ENCODE measurements at places on chromosomes 5 and 9. TPM values are rescaled to one million over a fixed set of nuclear protein-coding genes. Genes with fewer than 3 reads are reported as not detected.

The GDNF gene
- 1.6 TPM for total RNA-seq

The RNF208 gene
- total RNA-seq: 1.0 TPM

The CDKN2A gene
- not detected for total RNA-seq

The PCDHA9 gene
- total RNA-seq: 0.03 TPM

The CDK7 gene
- 67.9 TPM for total RNA-seq

The FOXD4 gene
- total RNA-seq: 0.26 TPM

The MEF2C gene
- 3.4 TPM for total RNA-seq

- DNase-seq: no peak
Observed at GRCh38 chr9:23677446-23677845, 148.6 kb downstream of the ELAVL2 start.

DNA sequence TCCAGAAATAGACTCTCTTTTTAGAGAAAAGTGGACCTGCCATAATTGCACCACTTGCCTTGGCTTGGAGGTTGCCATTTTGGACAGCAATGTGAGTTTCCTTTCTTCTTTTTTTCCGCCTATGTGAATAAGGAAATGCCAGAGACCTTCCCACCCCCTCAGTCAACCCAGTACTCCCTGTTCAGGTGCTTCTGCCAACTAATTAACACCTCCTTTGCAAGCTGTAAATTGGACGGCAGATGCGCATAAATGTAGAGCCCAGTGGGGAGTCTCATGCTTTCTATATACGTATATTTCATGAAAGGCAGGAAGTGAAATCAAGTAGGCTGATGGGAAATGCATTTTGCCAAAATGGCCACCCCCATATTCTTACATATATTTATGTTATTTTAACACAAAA lies 269.8 kb upstream of the RFX3 start:
- no peak for DNase-seq

- no peak for DNase-seq
Observed at GRCh38 chr9:108606401-108606800, 249.4 kb downstream of the ACTL7B start.

- DNase-seq: no peak
Observed at GRCh38 chr5:129902816-129903215, 1.4 kb upstream of the CHSY3 start.

DNA sequence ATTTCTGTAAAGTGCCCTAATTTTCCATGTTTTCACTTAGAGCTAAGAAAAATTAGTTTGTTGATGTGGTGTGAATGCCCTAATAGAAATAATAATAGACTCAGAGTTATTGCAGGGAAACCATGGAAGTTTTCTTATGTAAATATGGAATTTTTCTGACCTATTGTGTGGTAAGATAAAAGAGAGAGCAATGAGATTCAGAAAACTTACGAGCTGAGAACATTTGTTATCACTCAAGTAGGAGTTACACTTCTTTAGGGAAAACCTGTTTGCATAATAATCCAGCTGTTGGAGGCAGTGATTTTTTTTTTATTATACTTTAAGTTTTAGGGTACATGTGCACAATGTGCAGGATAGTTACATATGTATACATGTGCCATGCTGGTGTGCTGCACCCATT lies 39.2 kb downstream of the PRR16 start:
- no peak for DNase-seq

GRCh38 chr5:158273035-158273434 lies 414.1 kb upstream of the CLINT1 start:
- DNase-seq: peak; percentile 28

DNA sequence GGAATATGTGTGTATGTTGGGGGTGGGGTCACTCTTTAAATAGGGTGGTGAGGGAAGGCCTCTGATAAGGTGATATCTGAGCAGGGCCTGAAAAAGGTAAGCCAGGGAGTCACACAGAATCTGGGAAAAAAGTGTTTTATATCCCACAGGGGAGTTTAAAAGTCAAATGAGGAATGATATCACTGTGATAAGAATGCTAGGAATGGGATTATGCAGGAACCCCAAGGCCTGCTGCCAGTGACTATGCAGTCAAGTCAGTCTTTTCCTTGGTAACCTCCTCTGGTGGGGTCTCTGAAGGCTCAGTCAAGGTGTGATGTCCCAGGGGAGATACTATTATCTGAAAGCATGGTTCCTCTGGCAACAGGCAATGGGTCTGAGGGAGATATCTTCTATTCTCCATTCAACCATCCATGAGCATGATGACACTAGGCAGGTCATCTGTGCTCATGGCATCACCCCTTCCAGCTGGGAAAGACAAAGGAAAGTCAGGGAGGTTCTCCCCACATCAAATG lies 53.5 kb downstream of the GRIA1 start:
- no peak for DNase-seq

DNA sequence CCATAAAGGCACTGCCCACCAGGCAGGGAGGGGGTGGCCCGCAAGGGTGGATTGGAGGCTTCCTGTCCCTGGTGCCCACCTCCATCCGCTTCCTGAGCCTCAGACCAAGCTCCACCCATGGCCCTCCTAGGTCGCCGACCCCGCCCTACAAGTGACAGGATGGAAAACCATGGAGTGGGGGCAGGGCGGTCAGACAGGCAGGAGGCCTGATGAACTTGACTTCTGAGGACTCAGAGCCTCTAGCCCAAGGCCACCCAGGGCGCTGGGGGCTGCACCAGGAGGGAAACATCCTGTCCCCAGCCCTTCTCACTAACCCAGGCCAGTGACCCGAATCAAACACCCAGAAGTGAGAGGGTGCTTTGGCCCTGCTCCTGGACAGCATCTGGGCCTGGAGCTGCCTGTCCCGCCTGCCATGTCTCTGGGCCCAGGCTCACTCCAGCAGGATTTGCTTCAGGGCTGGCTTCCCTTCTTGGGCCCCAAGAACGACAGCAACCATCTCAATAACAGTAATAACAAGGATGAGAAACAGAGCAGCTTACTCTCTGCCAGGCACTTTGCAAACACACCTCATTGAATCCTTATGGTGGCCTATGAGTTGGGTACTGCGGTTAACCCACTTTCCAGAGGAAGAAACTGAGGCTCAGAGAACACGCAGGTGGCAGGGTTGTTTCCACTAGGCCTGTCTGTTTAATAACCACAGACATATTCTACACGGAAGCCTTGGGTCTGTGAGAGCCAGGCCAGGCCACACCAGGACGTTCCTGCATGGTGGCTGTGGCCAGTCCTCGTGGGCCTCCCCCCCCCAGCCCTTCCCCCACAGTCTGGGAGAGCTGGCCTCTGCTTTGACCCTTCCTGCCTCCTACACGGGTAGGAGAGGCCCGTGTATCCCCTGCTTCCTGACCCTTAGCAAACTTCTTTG lies 4.4 kb upstream of the ST6GALNAC6 start:
- peak; percentile 81 for DNase-seq

- peak; percentile 92 for DNase-seq
Observed at GRCh38 chr9:36995927-36996705, 38.0 kb downstream of the PAX5 start.

DNA sequence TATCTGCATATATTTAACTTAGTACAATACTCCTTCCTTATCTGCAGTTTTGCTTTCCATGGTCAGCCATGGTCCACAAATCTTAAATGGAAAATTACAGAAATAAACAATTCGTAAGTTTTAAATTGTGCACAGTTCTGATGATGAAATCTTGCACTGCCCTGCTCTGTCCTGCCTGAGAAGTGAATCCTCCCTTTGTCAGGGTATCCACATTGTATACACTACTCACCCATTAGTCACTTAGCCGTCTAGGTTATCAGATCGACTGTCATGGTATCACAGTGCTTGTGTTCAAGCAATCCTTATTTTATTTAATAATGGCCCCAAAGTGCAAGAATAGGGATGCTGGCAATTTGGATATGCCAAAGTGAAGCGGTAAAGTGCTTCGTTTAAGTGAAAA lies 8.3 kb upstream of the YTHDC2 start:
- no peak for DNase-seq

GRCh38 chr5:2780421-2781171 lies 29.1 kb upstream of the IRX2 start:
- peak; percentile 68 for DNase-seq

- no peak for DNase-seq
Observed at GRCh38 chr5:22050931-22051330, 802.2 kb downstream of the CDH12 start.

- no peak for DNase-seq
Observed at GRCh38 chr5:24681106-24681505, 36.3 kb upstream of the CDH10 start.

- DNase-seq: peak; percentile 96
Observed at GRCh38 chr5:177402271-177403043, 2.0 kb upstream of the PFN3 start.

DNA sequence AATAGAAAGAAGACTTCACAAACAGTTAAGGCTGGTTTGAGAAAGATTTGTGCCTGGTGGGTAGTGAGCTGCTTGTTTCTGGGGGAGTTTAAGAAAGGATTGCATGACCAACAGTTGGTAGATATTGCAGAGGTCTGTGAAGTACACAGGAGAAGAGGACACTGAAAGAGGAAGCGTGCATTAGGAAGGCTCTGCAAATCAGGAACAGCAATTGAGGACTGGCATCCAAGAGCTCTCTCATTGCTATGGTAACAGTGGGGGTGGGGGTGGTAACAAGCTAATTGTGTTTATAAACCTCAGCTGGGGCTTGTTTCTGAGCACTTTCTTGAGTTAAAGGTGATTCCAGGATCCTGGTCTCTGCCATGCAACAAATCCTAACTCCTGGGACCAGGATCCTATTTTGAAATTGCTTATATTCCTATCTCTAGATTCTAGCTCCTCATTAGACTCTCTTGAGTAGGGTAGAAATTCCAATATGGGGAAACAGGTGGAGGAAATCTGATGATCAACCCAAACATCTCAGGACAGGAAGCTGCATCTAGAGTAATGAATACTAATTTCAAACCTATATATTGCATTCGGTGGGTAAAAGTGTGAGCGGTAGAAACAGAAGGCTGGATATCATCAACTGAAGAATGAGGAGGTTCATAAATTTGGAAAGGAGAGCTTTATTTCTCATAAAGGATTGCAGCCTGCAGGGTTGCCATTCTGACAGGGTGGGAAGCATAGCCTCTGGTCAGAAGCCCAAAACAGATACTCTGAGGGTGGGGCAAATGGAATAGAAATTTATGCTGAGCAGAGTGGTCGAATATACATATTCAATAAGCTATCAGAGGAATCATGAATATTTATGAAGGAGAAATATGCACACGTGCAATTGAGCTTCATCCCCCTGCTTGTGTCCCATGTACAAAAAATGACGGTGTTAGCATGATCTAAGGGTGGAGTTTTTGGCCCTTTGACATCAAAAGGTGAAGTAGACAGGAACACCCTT lies 79.4 kb downstream of the PTTG1 start:
- no peak for DNase-seq

- peak; percentile 40 for DNase-seq
Observed at GRCh38 chr5:60161340-60161934, 267.9 kb upstream of the PDE4D start.
